IPS-NIHi11 (cell line): ENCODE measurements at places on chromosomes 4 and X.

GRCh38 chr4:39044956-39045826, 13.0 kb upstream of the TMEM156 start:
- DNase-seq = peak; percentile 64

- no peak for DNase-seq
Observed at GRCh38 chr4:176664964-176665363, 127.8 kb downstream of the VEGFC start.

GRCh38 chr4:101833480-101833879, 43.0 kb downstream of the BANK1 start:
- no peak for DNase-seq

DNA sequence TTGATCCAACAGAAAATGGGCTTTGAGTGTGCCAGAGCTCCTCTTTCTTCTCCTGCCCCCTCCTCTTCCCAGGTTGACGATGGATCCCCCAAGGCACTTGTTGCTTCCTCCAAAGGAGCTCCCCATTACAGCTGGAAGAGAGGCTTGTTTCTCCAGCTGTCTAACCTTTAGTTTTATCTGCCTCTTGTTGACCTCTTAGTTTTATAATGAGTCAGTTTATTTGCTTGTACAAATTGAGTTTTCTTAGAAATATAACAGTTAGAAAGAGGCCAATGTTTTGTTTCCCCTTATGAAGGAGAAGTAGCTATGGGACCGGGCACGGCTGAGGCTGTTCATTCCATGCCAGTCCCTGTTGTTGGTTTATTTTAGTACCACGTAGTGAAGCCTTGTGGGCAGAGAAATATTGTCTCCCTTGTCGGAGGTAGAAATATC, 158.2 kb downstream of the SPRY1 start:
- no peak for DNase-seq

GRCh38 chr4:86935853-86936733, 1.3 kb downstream of the AFF1 start:
- peak; percentile 65 for DNase-seq

DNA sequence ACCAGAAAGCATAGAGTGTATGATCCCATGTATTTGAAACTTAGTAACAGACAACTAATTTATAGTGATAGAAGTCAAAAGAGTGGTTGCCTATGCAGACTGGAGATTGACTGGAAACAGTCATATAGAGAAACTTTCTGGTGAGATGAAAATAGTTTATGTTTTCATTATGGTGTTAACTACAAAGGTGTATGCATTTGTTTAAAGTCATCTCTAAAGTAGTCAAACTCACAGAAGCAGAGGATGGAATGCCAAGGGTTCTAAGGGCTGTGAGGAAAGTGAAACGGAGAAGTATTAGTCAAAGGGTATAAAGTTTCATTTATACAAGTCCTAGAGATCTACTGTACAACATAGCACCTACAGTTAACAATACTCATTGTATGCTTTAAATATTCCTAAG, 45.8 kb downstream of the ENOX2 start:
- DNase-seq = no peak

DNA sequence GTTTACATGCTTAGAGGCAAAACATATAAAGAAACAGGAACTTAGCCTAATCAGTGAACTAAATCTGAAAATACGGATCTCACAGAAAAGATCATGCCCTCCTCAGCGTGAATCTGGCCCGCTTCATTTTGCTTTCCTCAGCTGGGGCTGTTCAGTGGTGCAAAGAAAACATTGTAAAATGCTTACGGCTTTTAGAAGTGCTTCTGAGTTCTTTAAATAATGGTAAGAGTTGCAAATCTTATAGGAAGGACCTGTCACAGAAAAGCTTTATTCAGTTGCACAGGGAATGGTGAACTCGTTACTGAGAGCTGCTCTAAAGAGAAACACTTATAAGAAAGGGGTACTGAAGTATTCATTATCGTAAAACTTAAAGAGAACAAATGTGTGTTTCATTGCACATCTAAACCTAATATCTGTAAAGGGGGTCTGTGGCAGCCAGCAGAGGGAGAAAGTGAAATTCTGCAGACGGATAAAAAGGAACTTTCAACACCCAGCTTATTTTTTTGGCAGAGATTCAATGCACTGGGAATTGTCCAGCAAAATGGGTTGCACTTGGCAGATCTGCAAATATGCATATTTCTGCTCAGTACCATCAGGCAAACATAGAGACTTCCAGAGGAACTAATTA, 139.2 kb upstream of the ANK2 start:
- DNase-seq = no peak

DNA sequence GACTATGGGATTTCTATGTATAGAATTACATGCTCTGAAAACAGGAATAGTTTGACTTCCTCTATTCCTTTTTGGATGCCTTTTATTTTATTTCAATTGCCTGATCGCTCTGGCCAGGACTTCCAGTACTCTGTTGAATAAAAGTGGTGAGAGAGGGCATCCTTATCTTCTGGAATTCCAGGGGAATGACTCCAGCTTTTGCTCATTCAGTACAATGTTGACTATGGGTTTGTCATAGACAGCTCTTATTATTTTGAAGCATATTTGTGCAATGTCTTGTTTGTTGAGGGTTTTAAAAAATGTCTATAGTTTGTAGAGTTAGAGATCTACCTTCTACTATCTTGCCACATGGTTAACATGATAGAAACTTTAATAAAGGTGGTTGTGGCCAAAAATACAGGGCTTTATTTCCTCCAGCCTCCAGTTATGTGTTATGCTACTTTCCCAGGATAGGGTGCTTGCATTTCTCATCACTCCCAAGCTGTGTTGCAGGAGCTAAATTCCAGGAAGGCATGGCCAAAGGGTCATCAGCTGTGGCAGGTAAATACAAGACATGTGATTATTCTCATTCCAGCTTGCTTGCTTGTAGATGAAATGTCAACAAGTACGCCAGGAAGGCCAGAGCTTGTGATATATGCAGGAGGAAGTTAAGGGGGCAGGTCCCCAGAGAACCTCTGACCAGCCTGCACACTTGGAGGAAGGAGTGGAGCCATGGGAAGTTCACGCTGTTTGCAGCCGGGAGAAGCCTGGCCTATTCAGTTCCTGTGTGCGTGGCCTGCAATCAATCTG, 142.4 kb upstream of the CPXCR1 start:
- no peak for DNase-seq
